ENCODE measurements at places on chromosomes 2 and 18. TPM values are rescaled to one million over a fixed set of nuclear protein-coding genes. Genes with fewer than 3 reads are reported as not detected.

- DNase-seq: no peak
Observed at GRCh38 chr2:223971-224760, 39.7 kb downstream of the SH3YL1 start.

The LYPD6B gene
- not detected for total RNA-seq

GRCh38 chr18:76169733-76170132, 325.3 kb downstream of the ZNF516 start:
- no peak for DNase-seq

DNA sequence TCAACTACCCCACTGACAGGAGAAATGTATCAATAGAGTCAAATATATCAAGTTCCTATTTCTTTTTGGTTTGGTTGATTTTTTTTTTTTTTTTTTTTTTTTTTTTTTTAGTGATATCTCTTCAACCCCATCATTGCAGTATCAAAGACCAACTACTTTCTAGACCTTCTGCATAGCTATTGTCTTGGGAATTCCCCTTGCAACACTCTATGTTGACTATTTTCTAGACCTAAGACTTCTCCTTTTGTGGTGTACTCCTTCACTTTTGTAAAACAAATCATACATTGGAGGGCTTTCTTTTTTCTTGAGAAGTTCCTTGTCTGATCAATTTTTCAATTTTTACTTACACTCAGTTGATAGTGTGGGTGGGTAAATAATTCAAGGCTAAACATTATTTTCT, 46.5 kb upstream of the NR4A2 start:
- no peak for DNase-seq

The TUBB8B gene
- not detected for total RNA-seq

The ONECUT2 gene
- total RNA-seq: not detected

DNA sequence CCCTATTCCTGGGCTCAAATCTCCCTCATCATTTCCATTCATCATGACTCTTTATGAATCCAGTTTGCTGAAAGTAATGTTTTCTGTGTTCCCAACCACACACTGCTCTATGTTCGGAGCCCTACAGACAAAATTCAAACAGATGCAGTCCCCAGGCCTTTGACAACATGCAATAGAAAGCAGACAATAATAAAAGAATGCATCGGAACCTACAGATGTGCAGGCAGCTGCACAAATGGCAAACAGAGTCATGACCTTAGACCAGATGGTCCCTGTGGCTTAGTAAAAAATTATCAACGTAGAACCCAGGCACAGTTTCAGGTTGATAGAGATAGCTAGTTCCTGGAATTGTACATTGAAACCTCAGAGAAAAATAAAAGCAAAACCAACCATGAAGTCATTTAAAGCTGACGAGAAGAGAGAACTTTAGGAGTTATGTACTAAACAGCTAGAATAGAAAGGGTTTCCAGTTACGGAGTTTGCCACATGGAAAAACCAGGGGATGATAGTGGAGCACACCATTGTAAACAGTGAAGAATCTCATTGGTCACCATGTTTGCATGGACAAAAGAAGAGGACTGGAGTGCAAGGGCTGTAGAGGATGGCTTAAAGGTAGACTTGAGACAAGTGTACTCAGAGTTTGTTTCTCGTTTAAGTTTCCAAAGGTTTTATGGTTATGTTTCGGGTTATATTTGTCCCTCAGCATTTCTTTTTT, 23.2 kb upstream of the ACVR1 start:
- no peak for DNase-seq

DNA sequence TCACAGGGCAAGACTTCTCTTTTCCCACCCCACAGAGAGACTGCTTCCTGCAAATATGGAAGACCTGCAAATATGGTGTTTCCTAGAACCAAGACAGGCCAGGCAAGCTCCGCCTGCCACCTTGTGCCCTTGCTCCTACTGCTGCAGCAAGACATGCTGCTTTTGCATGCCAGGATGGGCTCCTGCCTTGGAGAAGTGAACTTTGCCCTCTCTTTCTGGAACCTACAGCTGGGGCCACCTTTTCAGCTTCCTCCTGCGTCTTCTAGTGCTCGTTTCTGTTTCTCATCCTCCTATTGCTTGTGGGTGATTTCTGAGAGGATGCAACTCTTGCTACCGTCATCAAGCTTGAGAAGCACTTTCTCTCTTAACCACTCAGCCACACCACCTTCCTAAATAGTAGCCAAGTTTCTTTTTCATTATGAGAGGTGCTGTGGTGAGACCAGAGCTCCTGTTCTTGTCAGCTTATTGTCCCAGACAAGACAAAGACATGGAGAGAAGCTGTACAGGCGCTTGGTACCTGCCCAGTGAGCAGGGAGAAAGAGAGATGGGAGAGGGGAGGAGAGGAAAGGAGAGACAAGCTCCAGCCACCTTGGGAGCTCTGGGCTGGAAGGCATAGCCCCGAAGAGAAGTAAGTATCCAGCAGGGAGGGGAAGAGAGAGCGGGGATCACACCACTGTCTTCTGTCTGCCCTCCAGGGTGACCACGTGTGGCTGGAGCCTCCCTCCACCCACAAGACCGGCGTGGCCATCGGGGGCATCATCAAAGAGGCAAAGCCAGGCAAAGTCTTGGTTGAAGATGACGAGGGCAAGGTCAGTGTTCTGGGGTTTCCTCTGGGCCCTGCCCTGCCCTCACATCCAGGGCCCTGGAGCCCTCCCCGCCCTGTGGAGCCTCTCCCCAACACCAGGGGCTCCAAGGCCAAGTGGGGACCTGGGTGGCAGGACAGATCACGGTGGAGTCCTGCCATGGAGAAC, 28.3 kb downstream of the MYO7B start:
- peak; percentile 25 for DNase-seq

The RAB31 gene
- 52.0 TPM for total RNA-seq

The DSC2 gene
- total RNA-seq: 2.1 TPM

GRCh38 chr18:21389283-21389682, 147.3 kb downstream of the GREB1L start:
- no peak for DNase-seq

The LNPK gene
- total RNA-seq: 34.9 TPM

DNA sequence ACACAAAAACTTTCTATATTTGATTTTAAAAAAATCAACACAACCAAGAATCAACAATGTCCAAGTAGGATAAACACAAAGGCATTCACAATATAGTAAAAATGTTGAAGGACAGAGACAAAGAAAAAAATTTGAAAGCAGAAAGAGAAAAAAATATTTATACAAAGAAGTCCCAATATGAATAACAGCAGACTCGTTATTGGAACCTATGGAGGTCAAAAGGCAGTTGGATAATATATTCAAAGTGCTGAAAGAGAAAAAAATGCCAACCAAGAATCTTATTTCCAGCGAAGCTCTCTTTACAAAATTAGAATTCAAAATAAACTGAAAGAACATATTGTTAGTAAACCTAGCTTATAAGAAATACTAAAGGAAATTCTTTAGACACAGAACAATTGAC, 859.5 kb downstream of the LRP1B start:
- no peak for DNase-seq

- no peak for DNase-seq
Observed at GRCh38 chr2:9538000-9538507, 17.6 kb downstream of the ADAM17 start.

The KIAA2012 gene
- total RNA-seq: not detected

The DNAJC5G gene
- not detected for total RNA-seq

DNA sequence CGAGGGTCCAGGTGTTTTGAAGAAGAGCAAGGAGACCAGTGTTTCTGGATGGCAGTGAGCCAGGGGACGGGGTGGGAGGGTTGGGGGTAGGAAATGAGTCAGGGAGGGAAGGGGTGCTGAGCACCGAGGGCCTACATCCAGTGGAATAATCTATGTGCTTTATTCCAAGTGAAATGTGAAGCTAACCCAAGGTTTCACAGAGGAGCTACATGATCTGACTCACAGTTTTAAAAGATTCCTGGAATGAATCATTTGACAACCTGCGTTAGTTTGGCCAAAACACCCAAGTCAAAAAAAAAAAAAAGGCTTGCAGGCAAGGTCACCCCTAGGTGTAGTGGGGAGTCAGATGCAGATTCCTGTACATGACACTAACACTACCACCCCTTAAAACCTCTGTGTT, 419.7 kb upstream of the MEX3C start:
- DNase-seq: no peak

DNA sequence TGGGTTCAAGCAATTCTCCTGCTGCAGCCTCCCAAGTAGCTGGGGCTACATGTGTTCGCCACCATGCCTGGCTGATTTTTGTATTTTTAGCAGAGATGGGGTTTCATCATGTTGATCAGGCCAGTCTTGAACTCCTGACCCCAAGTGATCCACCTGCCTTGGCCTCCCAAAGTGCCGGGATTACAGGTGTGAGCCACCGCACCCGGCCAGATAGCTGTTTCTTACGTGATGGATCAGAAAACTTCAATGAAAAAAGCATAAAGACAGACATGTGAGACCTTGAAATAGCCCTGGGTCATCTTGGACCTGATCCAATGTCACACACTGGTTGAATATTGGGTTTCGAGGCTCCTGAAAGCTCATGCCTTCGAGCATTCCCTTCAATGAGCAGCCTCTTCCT, 66.7 kb upstream of the RTN4 start:
- no peak for DNase-seq

Measured in sigmoid colon (tissue), 7 donors.